ENCODE measurements at places on chromosomes 6 and 20. TPM values are rescaled to one million over a fixed set of nuclear protein-coding genes. Genes with fewer than 3 reads are reported as not detected.

DNA sequence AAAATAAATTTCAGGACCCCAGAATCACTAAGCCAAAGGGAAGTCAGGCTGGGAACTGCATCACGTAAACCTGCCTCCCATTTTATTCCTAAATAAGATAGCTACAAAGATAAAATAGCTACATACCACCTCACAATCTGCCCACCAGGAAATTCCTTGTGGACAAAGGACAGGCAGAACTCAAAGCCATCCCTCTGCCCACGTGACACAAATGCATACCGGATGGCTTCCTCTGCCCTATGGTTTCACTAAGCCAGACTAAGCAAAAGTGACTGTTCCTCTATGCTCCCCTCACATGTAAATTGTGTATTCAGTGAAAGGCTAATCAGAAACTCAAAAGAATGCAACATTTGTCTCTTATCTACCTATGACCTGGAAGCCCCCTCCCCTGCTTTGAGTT lies 15.0 kb downstream of the MBOAT1 start:
- no peak for DNase-seq
- no peak overlapping the region for H3K4me3 ChIP-seq
- no peak overlapping the region for H3K27ac ChIP-seq
- H3K36me3 ChIP-seq = peaks cover 6% of the 10 kb centered on the region

DNA sequence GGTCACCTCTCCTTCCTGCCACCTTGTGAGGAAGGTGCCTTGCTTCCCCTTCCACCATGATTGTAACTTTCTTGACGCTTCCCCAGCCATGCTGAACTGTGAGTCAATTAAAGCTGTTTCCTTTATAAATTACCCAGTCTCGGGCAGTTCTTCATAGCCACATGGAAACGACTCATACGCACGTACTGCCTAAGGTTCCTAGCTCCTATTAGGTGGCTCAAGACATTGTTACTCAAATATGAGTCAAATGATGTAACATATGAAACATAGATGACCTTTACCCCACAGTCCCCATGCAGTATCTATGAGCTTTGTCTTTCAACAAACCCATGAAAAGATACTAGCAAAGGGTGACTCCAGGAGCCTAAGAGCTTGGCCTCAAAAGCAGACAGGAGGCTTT lies 98.3 kb downstream of the SIM1 start:
- H3K27ac ChIP-seq = no peak overlapping the region
- no peaks in the 10 kb centered on the region for H3K36me3 ChIP-seq

GRCh38 chr6:4491501-4492260 lies 284.5 kb upstream of the CDYL start:
- no peaks in the 10 kb centered on the region for H3K27me3 ChIP-seq
- DNase-seq = no peak
- H3K27ac ChIP-seq = no peak overlapping the region
- H3K36me3 ChIP-seq = no peaks in the 10 kb centered on the region
- no peak overlapping the region for H3K4me3 ChIP-seq
- no peaks in the 10 kb centered on the region for H3K4me1 ChIP-seq

- H3K36me3 ChIP-seq = peaks cover 32% of the 10 kb centered on the region
- peak overlapping the region; percentile 65 for H3K27ac ChIP-seq
- no peak for DNase-seq
- H3K4me1 ChIP-seq = peaks cover 31% of the 10 kb centered on the region
- no peak overlapping the region for H3K4me3 ChIP-seq
Measured at GRCh38 chr20:62303062-62303339, 204 bp downstream of the ADRM1 start.

- H3K4me3 ChIP-seq = no peak overlapping the region
- no peaks in the 10 kb centered on the region for H3K4me1 ChIP-seq
- no peaks in the 10 kb centered on the region for H3K36me3 ChIP-seq
- no peaks in the 10 kb centered on the region for H3K27me3 ChIP-seq
- no peak overlapping the region for H3K27ac ChIP-seq
Measured at GRCh38 chr6:150347845-150348244, 21.0 kb upstream of the IYD start.

The PHF20 gene
- total RNA-seq = 159 TPM

GRCh38 chr6:44859901-44860410 lies 468.2 kb upstream of the RUNX2 start:
- H3K27ac ChIP-seq = no peak overlapping the region
- H3K4me1 ChIP-seq = no peaks in the 10 kb centered on the region
- no peaks in the 10 kb centered on the region for H3K36me3 ChIP-seq
- DNase-seq = no peak
- no peaks in the 10 kb centered on the region for H3K27me3 ChIP-seq
- no peak overlapping the region for H3K4me3 ChIP-seq
